ENCODE measurements at places on chromosomes 16 and 17.

DNA sequence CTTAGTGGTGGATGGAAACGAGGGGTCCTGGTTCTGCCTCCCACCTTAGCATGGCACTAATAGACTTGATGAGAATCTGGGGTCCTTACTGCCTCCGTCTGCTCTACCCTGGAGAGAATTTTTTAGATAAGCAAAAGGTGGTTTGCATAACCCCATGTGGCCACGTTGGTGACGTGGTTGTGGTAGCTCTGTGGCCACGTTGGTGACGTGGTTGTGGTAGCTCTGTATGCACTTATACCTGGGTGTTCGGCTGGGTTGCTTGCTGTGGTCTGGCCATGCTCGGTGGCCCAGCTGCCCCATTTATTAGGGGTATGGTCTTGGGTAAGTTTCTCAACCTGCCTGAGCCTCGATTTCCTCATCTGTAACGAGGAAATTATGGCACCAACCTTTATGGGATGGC is 13.0 kb downstream of the SPIRE2 start:
- DNase-seq: no peak
- no peaks in the 10 kb centered on the region for H3K27me3 ChIP-seq
- H3K36me3 ChIP-seq: no peaks in the 10 kb centered on the region
- peaks cover 2% of the 10 kb centered on the region for H3K4me1 ChIP-seq

DNA sequence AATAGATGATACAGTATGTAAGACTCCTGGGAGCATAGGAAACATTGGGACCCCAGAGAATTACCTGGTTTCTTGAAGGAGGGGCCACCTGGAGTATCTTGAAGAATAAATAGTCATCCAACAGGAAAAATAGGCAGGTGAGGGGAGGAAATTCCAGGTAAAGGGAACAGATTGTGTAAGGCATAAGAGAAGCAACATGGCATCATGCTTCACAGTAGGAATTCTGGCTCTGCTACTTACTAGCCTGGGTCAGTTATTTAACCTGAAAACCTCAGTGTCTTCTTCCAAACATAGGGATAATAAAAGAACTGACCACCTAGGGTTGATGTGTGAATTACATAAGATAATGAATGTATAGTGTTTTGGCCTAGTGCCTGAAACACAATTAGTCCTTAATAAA is 122.1 kb downstream of the CA10 start:
- no peak overlapping the region for H3K4me3 ChIP-seq
- H3K4me1 ChIP-seq: peaks cover 2% of the 10 kb centered on the region
- DNase-seq: no peak
- no peaks in the 10 kb centered on the region for H3K27me3 ChIP-seq

- H3K4me1 ChIP-seq: no peaks in the 10 kb centered on the region
Measured at GRCh38 chr17:56297184-56297583, 143.9 kb downstream of the ANKFN1 start.

GRCh38 chr17:35467824-35468223 is 19.3 kb upstream of the SLFN13 start:
- no peaks in the 10 kb centered on the region for H3K27me3 ChIP-seq
- H3K4me3 ChIP-seq: no peak overlapping the region
- no peaks in the 10 kb centered on the region for H3K36me3 ChIP-seq
- H3K27ac ChIP-seq: no peak overlapping the region
- no peak for DNase-seq

DNA sequence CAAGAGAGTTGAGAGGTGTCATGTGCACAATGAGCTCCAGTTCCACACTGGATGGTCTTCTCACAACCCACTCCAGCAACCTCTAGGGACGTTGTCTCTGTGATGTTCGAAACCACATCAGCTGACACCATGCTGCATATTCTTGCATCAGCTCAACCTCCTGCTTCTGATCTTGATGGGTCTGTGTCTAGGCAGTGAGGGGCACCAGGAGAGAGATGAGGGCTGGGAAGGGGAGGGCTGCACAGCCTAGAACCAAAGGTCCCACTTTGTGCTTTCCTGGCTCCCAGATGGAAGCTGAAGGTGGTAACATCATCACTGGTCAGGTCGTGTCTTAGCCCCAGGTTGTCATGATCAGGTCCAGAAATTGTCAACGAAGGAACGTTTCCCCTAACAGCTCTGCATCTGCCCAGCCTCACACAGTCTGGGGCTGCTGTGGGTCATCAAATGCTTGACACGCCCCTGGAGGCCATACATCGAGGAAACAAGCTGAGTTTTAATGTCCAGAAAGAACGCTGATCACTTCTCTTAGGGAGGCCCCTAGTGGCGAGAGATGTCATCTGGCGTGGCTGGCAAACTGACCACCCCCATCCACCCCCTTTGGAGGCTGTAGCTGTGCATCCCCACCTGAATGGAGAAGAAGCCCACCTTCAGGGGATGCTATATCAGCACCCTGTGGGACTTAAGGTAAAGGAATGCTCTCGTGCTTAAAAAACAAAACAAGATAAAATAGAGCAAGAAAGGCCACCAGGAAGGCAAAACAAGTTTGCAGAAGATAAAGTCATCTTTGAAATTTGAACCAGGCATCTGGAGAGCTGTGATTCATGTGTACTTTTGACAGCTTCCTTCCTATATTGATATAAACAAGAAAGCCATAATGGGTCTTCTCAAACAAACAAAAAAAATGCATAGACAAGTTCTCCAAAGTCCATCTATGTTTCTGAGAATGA is 58.3 kb downstream of the WIPI1 start:
- no peak overlapping the region for H3K27ac ChIP-seq
- H3K36me3 ChIP-seq: no peaks in the 10 kb centered on the region
- no peak overlapping the region for H3K4me3 ChIP-seq
- no peaks in the 10 kb centered on the region for H3K4me1 ChIP-seq
- no peaks in the 10 kb centered on the region for H3K27me3 ChIP-seq

DNA sequence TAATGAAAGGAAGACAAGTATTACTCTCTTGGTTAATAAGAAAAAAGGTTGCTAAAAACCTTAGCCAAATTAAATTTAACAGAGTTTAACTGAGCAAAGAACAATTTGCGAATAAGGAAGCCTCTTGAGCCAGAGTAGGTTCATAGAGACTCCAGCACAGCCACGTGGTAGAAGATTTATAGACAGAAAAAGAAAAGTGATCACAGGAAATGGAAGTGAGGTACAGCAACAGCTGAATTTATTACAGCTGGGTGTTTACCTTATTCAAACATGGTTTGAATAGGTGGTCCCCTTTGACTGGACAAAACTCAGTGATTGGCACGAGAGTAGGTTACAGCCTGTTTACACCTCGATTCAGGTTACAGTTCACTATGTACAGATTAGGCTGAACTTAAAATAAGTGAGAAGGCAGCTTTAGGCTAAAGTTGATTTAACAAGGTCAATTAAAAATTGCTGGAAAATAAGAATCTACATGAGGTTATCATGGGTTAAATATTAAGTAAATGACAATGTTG is 3.3 kb upstream of the CCL15 start:
- H3K4me3 ChIP-seq: no peak overlapping the region
- no peak for DNase-seq
- no peaks in the 10 kb centered on the region for H3K36me3 ChIP-seq
- peaks cover 9% of the 10 kb centered on the region for H3K4me1 ChIP-seq
- peaks cover 42% of the 10 kb centered on the region for H3K27me3 ChIP-seq

DNA sequence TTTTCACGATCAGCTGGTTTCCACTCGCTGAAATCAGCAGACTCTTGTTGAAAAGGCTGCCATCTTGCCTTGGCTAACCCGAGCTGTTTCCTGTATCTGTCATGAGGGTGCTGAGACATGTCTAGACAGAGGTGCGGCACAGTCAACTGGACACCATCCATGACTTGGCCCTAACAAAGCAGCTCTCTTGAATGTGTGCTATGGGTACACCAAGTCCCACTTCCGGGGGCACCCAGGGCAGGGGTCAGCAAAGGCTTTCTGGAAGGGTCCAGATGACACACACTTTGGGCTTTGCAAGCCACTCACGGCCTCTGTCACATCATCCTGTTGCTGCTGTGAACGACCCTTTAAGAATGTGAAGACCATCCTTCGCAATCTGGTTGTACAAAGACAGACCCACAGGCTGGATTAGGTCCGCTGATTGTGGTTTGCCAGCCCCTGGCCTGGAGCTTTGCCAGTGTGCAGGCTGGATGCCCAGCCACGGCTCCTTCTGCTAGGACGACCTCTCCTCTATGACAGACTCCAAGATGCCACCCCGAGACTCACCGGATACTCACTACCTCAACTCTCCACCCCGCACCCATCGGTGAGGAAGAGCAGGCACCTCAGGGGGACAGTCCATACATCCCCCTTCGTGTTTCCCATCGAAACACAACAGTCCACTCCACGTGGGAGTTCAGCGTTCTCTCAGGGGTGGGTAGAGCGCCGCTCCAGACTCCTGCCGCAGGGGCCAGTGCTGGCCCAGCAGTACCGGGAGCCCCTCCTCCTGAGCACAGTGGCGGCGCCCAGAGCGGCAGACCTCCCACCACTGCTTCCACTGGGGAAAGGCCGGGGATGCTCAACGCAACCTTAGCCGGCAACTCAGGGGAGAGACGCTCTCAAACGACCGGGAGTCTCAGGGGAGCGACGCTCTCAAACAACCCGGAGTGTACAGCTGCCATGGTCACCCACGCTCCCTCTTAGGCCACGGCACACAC is 123.5 kb downstream of the ANKRD11 start:
- peaks cover 13% of the 10 kb centered on the region for H3K36me3 ChIP-seq
- H3K27me3 ChIP-seq: no peaks in the 10 kb centered on the region
- H3K4me3 ChIP-seq: no peak overlapping the region
- no peak for DNase-seq
- no peak overlapping the region for H3K27ac ChIP-seq
